B cell (primary cell): ENCODE measurements at places on chromosomes 5 and 9. TPM values are rescaled to one million over a fixed set of nuclear protein-coding genes. Genes with fewer than 3 reads are reported as not detected.

GRCh38 chr5:109230369-109230768, 179.4 kb downstream of the PJA2 start:
- no peak overlapping the region for H3K4me3 ChIP-seq
- peaks cover 8% of the 10 kb centered on the region for H3K27me3 ChIP-seq
- H3K27ac ChIP-seq = no peak overlapping the region
- no peaks in the 10 kb centered on the region for H3K36me3 ChIP-seq

GRCh38 chr9:33517373-33517772, 6.7 kb upstream of the ANKRD18B start:
- no peaks in the 10 kb centered on the region for H3K27me3 ChIP-seq
- H3K4me3 ChIP-seq = no peak overlapping the region
- peak; percentile 11 for DNase-seq
- H3K36me3 ChIP-seq = no peaks in the 10 kb centered on the region

- H3K36me3 ChIP-seq = no peaks in the 10 kb centered on the region
- H3K4me3 ChIP-seq = no peak overlapping the region
- DNase-seq = no peak
- H3K27me3 ChIP-seq = no peaks in the 10 kb centered on the region
Measured at GRCh38 chr9:114449236-114449635, 56.0 kb downstream of the WHRN start.

- no peak overlapping the region for H3K4me3 ChIP-seq
- H3K36me3 ChIP-seq = no peaks in the 10 kb centered on the region
- H3K27me3 ChIP-seq = no peaks in the 10 kb centered on the region
- no peak overlapping the region for H3K27ac ChIP-seq
Measured at GRCh38 chr5:22887566-22887965, 34.4 kb upstream of the CDH12 start.

DNA sequence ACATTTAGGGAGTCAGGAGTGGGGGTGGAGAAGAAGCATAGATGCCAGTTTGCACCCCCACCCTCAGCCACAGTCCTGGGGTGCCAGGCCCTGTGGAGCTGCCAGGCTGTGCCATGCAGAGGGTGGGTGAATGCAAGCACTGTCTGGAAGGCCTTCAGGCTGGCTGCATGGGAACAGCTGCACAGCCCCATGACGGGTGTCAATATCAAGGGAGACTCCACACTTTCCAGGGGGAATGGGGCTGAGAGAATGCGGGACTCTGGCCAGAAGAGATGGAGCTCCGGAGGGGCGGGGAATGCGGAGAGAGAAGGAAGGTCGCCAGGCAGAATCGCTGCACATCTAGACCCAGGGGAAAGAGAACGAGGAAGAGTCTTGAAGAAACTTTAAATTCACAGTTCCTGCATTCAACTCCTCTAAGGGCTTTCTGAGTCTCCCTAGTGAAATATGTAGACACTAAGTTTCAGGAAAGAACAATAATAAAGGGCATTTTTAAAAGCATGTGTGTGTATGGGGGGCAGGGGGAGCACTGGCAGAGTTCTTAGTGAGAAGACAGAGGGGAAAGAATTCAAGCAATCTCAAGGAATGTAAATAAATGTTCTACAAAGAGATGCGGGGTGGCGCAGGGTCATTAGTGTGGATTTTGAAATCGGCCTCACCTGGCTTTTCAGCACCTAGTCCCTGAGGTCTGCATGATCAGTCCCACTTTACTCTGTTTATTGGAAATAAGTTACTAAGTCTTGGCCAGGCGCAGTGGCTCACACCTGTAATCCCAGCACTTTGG, 59.1 kb downstream of the BOD1 start:
- H3K4me3 ChIP-seq = no peak overlapping the region
- H3K27ac ChIP-seq = no peak overlapping the region
- no peaks in the 10 kb centered on the region for H3K27me3 ChIP-seq
- DNase-seq = no peak

- H3K36me3 ChIP-seq = peaks cover 30% of the 10 kb centered on the region
- peaks cover 77% of the 10 kb centered on the region for H3K4me1 ChIP-seq
Measured at GRCh38 chr9:127915801-127916719, 781 bp downstream of the ST6GALNAC4 start.

GRCh38 chr9:34380511-34381315, 4.0 kb upstream of the MYORG start:
- no peak overlapping the region for H3K27ac ChIP-seq
- H3K4me1 ChIP-seq = peaks cover 28% of the 10 kb centered on the region
- H3K36me3 ChIP-seq = no peaks in the 10 kb centered on the region
- DNase-seq = peak; percentile 87

GRCh38 chr9:642014-642413, 199.5 kb upstream of the DMRT1 start:
- no peaks in the 10 kb centered on the region for H3K4me1 ChIP-seq
- H3K36me3 ChIP-seq = no peaks in the 10 kb centered on the region
- H3K27me3 ChIP-seq = no peaks in the 10 kb centered on the region
- H3K27ac ChIP-seq = no peak overlapping the region

DNA sequence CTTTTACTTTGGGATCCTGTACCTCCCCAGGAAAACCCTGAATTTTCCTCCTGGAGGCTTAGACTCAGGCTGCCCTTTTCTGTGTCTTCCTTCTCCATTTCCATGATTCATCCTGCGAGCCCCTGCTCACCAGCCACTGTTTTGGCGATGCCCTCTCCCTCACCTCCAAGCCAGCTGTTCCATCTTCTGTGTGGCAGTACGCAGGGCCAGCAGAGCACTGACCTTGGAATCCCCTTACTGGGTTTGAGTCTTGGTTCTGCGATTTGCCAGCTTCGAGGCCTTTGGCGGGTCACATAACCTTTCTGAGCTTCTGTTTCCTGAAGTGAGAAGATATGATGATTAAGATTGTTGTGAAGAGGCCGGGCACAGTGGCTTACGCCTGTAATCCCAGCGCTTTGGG, 7.2 kb downstream of the PPARGC1B start:
- H3K27ac ChIP-seq = no peak overlapping the region
- no peak overlapping the region for H3K4me3 ChIP-seq
- H3K36me3 ChIP-seq = no peaks in the 10 kb centered on the region

DNA sequence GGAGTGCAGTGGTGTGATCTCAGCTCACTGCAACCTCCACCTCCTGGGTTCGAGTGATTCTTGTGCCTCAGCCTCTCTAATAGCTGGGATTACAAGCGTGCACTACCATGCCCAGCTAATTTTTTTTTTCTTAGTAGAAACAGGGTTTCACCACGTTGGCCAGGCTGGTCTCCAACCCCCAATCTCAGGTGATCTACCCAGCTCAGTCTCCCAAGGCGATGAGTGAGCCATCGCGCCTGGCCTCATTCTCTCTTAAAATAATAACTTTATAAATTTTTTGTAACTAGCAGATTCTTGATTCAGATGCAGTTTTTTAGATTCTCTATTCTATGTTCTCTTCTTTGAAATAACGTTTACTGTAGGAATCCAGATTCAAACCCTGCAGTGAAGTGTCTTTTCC, 127.1 kb downstream of the GDNF start:
- H3K27me3 ChIP-seq = no peaks in the 10 kb centered on the region
- H3K4me1 ChIP-seq = no peaks in the 10 kb centered on the region
- H3K27ac ChIP-seq = no peak overlapping the region
- DNase-seq = no peak
- H3K4me3 ChIP-seq = no peak overlapping the region
- H3K36me3 ChIP-seq = no peaks in the 10 kb centered on the region

DNA sequence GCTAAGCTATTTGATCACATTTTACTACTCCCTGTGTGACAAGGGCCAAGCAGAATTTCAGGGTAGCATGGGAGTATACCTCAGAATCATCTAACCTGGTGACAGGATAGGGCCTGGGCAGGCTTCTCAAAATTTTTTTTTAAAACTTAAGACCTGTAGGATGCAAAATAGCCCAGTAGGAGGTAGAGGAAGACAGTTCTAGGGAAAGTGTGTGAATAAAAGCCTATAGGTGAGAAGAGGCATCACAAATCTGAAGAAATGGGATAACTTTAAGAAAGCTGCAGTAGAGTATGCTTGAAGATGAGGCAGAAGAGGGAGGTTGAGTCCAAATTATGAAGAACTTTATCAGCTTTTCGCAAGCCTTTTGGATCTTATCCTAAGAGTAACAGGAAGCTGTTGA, 32.3 kb downstream of the CNTRL start:
- H3K36me3 ChIP-seq = no peaks in the 10 kb centered on the region
- peak; percentile 29 for DNase-seq
- no peak overlapping the region for H3K27ac ChIP-seq
- H3K27me3 ChIP-seq = no peaks in the 10 kb centered on the region
- no peak overlapping the region for H3K4me3 ChIP-seq

GRCh38 chr9:121226175-121226574, 24.5 kb upstream of the RAB14 start:
- H3K4me3 ChIP-seq = no peak overlapping the region
- no peaks in the 10 kb centered on the region for H3K27me3 ChIP-seq
- peaks cover 2% of the 10 kb centered on the region for H3K4me1 ChIP-seq
- no peak for DNase-seq
- no peak overlapping the region for H3K27ac ChIP-seq

- H3K27me3 ChIP-seq = no peaks in the 10 kb centered on the region
- no peak overlapping the region for H3K27ac ChIP-seq
- no peak overlapping the region for H3K4me3 ChIP-seq
- no peaks in the 10 kb centered on the region for H3K4me1 ChIP-seq
Measured at GRCh38 chr5:71740015-71740753, 21.1 kb downstream of the CARTPT start.

DNA sequence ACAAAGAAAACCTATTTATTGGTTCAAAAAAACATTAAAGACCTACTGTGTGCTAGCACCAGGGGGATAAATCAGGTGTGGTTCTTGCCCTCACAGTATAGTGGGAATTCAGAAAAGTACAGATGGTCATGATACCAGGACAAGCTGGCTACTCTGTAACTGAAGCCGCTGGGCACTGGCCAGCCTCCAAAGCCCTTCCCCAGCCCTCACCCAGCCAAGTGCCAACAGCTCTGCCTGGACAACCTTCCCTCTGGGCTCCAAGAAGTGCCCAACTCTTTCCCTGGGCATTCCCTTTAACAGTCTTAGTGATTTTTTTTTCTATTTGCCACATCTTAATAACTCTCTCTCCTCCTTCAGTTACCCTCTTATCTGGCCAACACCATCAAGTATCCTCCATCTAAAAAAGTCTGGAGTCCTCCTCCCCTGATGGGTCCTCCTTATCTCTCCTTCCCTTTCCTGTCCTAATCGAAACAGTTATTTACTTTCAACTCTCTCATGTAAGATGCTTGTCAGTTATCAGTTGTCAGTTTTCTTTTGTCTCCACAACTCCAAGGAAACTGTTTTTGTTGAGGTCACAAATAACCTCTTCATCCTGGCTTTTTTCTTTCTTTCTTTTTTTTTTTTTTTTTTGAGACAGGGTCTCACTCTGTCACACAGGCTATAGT, 13.3 kb upstream of the SEPTIN8 start:
- H3K27ac ChIP-seq = no peak overlapping the region
- no peak for DNase-seq
- peaks cover 12% of the 10 kb centered on the region for H3K27me3 ChIP-seq
- H3K4me1 ChIP-seq = no peaks in the 10 kb centered on the region
- no peaks in the 10 kb centered on the region for H3K36me3 ChIP-seq
- no peak overlapping the region for H3K4me3 ChIP-seq

- no peak for DNase-seq
- peaks cover 4% of the 10 kb centered on the region for H3K27me3 ChIP-seq
- no peak overlapping the region for H3K27ac ChIP-seq
- peaks cover 2% of the 10 kb centered on the region for H3K4me1 ChIP-seq
Measured at GRCh38 chr5:172646716-172647285, 5.7 kb downstream of the NEURL1B start.

The C5orf52 gene
- polyA plus RNA-seq = not detected in 2 replicates

The IL4 gene
- polyA plus RNA-seq = not detected in 2 replicates

The CDC25C gene
- 0.03 TPM in 1 of 2 replicates, not detected in the other for polyA plus RNA-seq

The GRIN1 gene
- polyA plus RNA-seq = 0.04 TPM in 1 of 2 replicates, not detected in the other

The MARCOL gene
- polyA plus RNA-seq = not detected in 2 replicates
